Right cardiac atrium (tissue), 5 donors: ENCODE measurements at places on chromosomes 13 and 19. TPM values are rescaled to one million over a fixed set of nuclear protein-coding genes. Genes with fewer than 3 reads are reported as not detected.
A peak's percentile ranks its signal among the peaks of the same experiment; 100 is the strongest.

DNA sequence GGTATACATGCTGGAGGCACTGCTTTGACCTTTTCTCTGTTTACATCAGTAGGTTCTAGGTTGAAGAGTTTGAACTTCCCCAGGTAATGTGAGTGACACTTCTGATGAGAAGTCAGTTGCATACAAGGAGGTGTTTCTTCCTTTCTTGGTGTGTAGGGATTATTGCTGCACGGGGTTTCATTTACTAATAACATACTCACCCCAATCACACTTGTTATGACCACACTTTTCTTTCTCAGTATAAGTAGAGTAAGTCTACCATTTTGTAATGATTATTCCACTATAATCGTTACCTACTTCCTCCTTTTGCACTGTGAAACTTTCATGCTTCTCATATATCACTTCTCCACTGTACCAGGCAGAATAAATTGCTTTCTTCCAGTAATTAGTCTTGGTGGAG, 138.0 kb downstream of the TNFSF13B start:
- DNase-seq = no peak

DNA sequence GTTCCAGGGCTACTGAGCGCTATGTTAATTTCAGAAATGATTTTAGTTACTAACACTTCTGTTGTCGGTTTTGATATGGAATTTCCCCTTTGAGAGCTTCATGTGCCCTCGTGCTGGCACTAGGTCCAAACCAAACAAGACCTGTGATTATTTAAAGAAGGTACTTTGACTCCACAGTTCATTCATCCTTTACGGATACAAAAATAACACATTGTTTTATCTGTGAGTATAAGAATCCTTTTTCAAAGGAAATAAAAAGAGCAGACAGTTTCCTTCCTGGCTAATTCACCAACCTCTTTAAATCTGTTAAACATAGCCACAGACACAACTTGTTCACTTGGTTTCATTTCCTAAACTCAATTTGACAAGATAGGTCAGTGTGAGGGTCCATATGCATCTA, 141.2 kb downstream of the FLT1 start:
- no peak for DNase-seq

- no peak for DNase-seq
These were observed 277.3 kb downstream of the FOXO1 start for GRCh38 chr13:40389081-40389641.

DNA sequence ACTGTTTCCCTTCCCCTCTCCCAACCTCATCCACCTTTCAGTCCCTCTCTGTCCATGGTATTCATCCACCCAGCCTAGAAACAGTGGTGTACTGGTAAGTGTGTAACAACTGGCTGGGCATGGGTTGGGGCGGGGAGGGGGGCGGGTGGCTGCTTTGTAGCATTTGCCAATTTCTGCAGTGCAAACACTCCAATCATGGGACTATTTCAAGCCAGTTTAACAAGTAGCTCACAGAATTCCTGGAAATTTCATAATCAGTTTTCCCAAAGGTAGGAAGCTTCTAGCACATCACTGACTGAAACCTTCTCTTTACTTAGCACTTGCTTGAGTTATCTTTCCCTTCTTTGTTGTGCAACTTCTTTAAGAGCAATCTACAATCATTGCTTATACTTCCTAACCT, 100.8 kb upstream of the WASF3 start:
- no peak for DNase-seq

GRCh38 chr13:25943081-25943480, 108.7 kb downstream of the SHISA2 start:
- DNase-seq = no peak

DNA sequence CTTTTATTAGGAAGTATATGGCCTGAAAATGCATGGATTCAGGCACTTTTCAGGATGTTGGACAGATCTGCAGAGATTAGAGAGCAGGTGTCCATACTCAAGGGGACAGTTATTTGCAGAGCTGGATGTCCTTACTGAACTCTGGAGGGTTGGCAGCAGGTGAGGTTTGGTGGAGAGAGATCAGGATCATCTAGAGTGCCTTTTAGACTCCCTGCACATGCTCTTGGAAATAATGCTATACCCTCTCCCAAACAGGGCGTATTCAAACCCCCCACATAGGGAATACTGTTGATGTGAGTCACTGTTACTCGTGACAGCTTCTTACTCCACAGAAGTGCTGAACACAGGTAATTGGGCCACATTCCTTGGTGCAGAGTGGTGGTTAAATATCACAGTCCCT, 725.7 kb upstream of the SGCG start:
- no peak for DNase-seq

The SIGLEC12 gene
- total RNA-seq = not detected

GRCh38 chr13:21637296-21637695, 33.3 kb upstream of the MICU2 start:
- no peak for DNase-seq

The LGALS4 gene
- 1.2 TPM for total RNA-seq

- no peak for DNase-seq
These were observed 28.1 kb upstream of the USP12 start for GRCh38 chr13:27199696-27200095.

GRCh38 chr13:36912369-36912768, 7.7 kb downstream of the SMAD9 start:
- no peak for DNase-seq

- no peak for DNase-seq
These were observed 93.2 kb downstream of the LHFPL6 start for GRCh38 chr13:39509616-39510315.

DNA sequence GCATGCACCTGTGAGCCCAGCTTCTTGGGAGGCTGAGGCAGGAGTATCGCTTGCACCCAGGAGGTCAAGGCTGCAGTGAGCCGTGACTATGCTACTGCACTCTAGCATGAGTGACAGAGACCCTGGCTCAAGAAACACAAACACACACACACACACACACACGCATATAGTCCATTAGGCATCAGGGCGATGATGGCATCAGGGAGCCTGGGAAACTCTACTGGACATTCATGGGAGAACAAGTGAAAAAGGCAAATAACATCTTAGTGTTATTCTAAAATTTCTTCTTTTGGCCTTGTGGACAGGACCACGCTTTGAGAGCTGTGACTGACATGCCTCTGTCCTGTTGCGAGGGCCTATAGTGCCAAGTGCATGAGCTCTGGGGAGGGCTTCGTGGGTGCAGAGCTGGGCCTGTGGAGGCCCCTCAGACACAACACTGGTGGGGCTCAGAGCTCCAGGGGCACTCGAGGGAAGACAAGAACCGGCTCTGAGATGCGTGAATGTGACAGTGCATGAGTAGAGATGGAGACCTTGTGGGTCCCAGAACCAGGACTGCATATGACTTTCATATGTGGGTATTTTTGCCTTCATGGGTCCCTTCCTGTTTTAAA, 8.0 kb upstream of the USF2 start:
- no peak for DNase-seq

- no peak for DNase-seq
These were observed 18.2 kb upstream of the UBL3 start for GRCh38 chr13:29868581-29868980.

The DPF1 gene
- not detected for total RNA-seq

DNA sequence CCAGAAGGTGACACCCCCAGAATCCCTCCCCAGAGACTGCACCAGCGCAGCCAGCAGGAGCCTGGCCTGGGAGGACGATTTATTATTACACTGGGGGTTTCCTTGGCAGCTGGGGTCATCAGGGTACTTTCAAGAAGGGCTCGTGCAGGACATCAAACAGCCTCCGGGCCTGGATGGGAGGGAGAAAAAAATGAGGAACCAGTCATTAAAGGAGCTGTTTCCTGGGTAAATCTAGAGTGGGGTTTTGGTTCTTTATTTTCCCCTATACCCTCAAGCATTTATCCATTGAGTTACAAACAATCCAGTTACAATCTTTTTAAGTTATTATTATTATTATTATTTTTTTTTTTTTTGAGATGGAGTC, 3.1 kb downstream of the POLR1G start:
- DNase-seq = no peak

GRCh38 chr13:99301056-99301838, 6.0 kb downstream of the GPR183 start:
- DNase-seq = no peak

The ZNF507 gene
- 19.5 TPM for total RNA-seq

DNA sequence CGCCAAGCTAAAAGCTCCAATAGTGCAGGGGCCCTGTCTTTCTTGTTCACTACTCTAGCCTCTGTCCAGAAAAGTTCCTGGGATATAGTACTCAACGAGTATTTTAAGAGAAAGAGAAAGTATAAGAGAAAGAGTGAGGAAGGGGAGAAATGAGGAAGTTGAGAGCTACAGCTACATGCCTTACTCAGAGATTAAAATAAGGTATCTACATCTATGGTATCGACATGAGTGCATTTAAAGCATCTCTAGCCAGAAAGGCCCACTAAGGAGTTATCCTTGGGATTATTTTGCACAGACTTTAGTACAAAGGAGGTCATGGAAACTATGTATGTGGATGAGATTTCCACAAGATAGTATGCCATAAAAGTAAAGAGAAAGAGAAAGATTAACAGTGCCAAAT, 28.5 kb downstream of the MYCBP2 start:
- DNase-seq = no peak

GRCh38 chr19:18020212-18021085, 12.5 kb downstream of the ARRDC2 start:
- DNase-seq = peak; percentile 97

The CILP2 gene
- 0.08 TPM for total RNA-seq

DNA sequence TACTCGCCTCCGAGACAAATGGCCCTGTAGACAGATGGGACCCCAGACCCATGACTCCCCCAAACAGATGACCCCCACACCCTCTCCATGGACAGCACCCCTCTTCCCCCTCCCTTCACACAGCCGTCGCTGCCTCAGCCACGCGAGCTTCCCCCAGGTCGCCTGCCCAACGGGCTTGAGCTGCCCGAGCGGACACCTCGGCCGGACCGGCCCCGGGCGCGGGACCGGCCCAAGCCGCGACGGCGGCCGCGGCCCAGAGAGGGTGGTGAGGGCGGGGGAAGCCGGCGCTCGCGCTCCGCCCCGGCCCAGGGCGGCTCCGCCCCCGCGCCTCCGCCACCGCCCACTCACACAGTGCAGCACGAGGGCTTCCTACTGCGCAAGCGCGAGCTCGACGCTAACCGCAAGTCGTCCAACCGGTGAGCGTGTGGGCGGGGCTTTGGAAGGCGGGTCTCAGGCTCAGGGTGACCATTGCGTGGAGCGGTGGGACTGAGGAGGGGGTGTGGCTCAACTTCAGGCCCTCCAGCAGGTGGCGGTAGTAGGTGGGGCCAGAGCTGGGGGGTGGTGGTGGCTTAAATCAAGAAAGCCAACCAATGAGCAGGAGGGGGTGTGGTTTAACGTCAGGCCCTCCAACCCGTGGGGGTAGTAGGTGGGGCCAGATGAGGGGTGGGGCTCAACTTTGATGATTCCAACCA, 6.2 kb upstream of the SHKBP1 start:
- DNase-seq = peak; percentile 100

The CTXN1 gene
- 0.24 TPM for total RNA-seq

GRCh38 chr13:41854758-41855157, 106.2 kb downstream of the VWA8 start:
- DNase-seq = no peak

GRCh38 chr13:84238381-84238780, 356.1 kb upstream of the SLITRK1 start:
- no peak for DNase-seq

- peak; percentile 58 for DNase-seq
These were observed 9.4 kb downstream of the LTBP4 start for GRCh38 chr19:40610396-40611064.

The FGF9 gene
- 3.7 TPM for total RNA-seq

The REX1BD gene
- 81.2 TPM for total RNA-seq

DNA sequence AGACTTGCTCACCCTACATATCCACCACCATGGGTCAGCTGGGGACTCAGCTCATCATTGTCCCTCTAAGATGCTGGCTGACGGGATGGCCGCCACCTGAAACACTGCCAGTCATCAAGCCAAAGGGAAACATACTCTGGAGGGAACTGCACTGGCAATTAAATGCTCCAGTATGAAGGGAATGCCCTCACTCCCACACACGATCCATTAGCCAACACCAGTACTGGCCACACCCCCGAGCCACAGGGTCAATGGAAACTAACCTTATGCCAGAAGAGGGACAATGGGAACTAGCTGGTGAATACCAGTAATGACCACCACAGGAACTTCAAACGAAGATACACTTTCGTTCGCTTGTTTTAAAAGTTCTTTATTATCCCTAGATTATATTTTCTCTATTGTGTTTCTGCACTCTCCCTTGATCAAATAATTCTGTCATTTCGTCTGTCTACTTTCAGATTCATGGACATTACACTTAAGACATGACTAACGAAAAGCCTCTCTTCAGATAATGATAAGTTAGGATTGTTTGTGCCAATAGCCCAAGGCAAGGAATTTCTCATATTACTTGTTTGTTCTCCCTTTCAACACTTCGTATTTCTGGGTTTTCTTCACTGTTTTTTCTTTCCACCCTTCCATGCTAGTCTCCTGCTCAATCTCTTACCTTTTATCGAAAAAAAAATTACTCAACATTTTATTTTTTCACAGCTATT, 1.7 kb upstream of the ZNF507 start:
- DNase-seq = no peak

GRCh38 chr13:30877335-30877734, 28.7 kb upstream of the MEDAG start:
- no peak for DNase-seq

DNA sequence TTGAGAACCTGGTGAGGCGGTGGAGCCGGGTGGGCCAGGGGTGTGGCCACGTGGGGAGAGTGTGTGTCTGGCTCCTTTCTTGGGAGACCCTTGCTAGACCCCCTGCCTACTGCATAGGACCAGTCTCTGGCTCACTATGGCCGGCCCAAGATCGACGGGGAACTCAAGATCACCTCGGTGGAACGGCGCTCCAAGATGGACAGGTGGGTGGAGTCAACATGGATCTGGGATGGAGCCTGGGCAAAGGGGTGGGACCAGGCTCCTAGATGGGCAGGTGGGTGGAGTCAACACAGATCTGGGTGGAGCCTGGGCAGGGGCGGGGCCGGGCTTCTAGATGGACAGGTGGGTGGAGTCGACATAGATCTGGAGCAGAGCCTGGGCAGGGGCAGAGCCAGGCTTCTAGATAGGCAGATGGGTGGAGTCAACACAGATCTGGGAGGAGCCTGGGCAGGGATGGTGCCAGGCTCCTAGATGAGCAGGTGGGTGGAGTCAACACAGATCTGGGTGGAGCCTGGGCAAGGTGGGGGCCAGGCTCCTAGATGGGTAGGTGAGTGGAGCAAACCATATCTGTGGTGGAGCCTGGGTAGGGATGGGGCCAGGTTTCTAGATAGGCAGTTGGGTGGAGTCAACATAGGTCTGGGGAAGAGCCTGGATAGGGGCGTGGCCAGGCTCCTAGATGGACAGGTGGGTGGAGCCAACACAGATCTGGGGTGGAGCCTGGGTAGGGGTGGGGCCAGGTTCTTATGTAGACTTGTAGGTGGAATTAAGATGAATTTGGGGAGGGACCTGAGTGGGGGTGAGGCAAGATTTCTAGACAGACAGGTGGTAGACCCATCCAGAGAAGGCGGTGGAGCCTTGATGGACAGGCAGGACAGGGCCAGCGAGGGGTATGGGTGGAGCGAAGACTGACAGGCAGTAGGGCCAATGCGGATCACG, 56.5 kb downstream of the VAV1 start:
- peak; percentile 59 for DNase-seq

- DNase-seq = no peak
These were observed 94.2 kb upstream of the MCF2L start for GRCh38 chr13:112874751-112875300.

The TSSK6 gene
- total RNA-seq = 0.72 TPM
